Bronchial epithelial cell (primary cell): ENCODE measurements at places on chromosomes 3 and 15. TPM values are rescaled to one million over a fixed set of nuclear protein-coding genes. Genes with fewer than 3 reads are reported as not detected.
A peak's percentile ranks its signal among the peaks of the same experiment; 100 is the strongest.

ANKRD63 gene
- total RNA-seq, result not detected in 2 replicates

- DNase-seq, result peak; percentile 82
Observed at GRCh38 chr3:4322635-4323034, 19.5 kb downstream of the SETMAR start.

DNA sequence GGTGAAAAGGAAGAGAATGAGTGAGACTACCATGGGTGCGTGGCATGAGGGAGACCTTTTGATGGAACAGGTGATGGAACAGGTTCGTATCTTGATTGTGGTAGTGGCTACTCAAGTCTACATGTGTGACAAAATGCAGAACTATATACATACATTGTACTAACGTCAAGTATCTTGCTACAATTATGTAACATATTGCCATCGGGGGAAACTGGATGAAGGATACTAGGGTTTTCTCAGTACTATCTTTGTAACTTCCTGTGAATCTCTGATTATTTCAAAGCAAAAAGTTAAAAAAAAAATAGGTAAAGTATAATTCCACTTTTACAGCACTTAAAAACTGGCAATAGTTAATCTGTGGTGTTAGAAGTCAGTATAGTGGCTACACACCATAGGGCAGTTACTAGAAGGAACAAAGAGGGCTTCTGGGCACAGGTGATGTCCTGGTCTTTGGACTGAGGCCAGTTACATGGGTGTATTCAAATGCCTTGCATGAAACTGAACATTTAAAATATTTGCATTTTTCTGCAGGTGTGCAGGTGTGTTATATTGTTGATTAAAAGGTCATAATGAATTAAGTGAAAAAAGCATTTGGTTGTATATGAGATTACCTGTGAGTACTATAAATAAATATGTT, 61.4 kb downstream of the LRRK1 start:
- DNase-seq, result no peak

DBR1 gene
- 10.5 and 17.9 TPM in 2 replicates for total RNA-seq

GRCh38 chr3:29373131-29373680, 92.3 kb downstream of the RBMS3 start:
- no peak for DNase-seq

- peak; percentile 63 for DNase-seq
Observed at GRCh38 chr3:48966876-48967361, 23.1 kb upstream of the P4HTM start.

DNA sequence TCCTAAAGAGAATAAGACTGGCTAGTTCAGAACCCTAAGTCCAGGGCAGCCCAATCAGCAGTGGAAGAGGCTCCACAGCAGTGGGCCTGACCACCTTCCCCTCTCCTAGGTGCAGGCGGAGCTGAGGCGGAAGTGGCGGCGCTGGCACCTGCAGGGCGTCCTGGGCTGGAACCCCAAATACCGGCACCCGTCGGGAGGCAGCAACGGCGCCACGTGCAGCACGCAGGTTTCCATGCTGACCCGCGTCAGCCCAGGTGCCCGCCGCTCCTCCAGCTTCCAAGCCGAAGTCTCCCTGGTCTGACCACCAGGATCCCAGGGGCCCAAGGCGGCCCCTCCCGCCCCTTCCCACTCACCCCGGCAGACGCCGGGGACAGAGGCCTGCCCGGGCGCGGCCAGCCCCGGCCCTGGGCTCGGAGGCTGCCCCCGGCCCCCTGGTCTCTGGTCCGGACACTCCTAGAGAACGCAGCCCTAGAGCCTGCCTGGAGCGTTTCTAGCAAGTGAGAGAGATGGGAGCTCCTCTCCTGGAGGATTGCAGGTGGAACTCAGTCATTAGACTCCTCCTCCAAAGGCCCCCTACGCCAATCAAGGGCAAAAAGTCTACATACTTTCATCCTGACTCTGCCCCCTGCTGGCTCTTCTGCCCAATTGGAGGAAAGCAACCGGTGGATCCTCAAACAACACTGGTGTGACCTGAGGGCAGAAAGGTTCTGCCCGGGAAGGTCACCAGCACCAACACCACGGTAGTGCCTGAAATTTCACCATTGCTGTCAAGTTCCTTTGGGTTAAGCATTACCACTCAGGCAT, 33.7 kb downstream of the VIPR1 start:
- peak; percentile 49 for DNase-seq

GRCh38 chr15:100338971-100339444, 2.8 kb downstream of the ADAMTS17 start:
- DNase-seq, result peak; percentile 71

ZNF717 gene
- total RNA-seq, result 13.7 and 21.4 TPM in 2 replicates

CSPG5 gene
- total RNA-seq, result 0.26 and 0.90 TPM in 2 replicates

- no peak for DNase-seq
Observed at GRCh38 chr3:56711344-56711743, 28.3 kb upstream of the TASOR start.

DNA sequence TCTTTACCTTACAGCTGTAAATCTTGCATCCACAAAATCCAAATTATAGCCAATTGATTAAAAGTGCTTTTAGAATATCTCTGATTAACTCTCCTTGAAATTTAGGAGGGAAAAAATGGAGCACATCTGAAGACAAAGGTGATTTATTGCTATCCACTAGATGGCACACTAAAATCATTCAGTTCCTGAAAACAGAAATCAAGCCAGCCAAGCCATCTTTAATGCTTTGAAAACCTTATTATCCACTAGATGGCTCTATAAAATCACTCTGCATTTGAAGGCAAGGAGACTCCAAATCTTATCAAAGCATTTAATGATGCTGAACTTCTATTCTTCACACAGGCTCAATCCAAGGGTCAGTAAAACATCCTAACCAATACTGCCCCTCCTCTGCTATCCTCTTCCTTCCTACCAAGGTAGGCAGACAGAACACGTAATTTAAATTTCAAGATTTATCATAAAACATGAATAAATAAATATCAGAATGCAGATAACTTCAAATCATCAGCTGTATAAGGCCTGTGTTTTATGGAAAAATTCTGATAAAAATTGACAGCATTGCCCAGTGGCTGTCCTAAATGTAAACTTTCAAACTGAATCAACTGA, 48.4 kb downstream of the GOLIM4 start:
- peak; percentile 86 for DNase-seq

- DNase-seq, result no peak
Observed at GRCh38 chr15:92365906-92366305, 27.8 kb upstream of the ST8SIA2 start.

AADACL2 gene
- total RNA-seq, result not detected in 2 replicates

DNA sequence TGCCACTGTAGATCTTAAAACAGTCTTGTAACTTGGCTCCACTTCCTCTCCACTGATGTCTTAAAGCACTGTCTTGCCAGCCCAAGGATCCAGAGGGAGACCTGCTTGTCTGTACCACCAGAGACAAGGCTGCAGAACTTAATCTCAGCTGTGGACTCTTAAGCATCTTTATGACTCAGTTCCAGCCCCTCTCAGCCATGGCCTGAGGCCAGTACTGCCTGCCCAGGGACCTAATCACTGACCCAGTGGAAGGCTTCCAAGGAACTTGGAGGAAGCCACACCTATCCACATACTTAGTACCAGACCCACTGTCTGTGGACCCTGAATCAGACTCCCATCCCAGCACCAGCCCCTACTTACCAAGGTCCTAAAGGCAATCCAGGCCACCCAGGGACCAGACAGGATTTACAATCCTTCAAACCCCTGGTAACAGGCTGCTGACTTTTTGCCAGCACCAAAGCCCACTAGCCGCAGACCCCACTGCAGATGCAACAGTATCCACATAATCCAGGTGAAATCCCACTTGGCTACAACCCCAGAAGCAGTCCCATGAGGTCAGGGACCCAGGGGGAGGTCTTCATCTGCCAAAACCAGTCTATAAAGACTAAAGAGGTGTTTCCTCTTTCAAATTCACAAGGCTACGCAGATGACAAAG, 41.9 kb upstream of the PRR20G start:
- no peak for DNase-seq

INSYN1 gene
- under 0.01 and 1.2 TPM in 2 replicates for total RNA-seq

GALNT15 gene
- total RNA-seq, result 0.53 TPM in 1 of 2 replicates, not detected in the other

RBPMS2 gene
- total RNA-seq, result not detected in 2 replicates

CCR8 gene
- total RNA-seq, result not detected in 2 replicates

DNA sequence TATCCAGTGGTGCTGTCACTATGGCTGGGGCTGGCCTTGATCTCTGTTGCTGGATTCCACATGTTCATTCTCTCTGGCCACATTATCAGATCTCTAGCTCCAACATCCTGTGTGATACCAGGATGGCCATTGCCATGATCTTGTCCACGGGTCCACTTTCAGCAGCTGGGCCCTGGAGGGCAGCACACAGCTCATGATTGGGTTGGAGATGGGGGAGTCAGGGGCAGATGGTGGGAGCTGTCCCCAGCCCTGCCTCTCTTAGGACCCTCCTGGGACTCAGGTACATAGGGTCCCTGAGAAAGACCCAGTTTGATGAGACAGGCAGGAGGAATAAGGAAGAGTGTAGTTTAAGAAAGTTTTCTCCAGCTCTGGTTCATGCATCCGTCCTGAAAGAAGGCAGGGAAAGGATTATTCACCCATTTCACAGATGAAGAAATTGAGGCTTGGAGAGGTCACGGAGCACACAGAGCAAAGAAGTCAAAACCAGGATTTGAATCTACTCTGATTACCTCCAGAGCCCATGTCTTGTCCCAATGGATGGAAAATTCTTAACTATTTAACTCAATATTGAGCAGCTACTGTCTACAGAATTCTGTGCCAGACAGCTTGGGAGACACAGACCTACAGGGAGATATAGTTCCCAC, 100.5 kb downstream of the LINGO1 start:
- no peak for DNase-seq

GRCh38 chr3:127723011-127723567, 50.3 kb downstream of the ABTB1 start:
- DNase-seq, result no peak

DNA sequence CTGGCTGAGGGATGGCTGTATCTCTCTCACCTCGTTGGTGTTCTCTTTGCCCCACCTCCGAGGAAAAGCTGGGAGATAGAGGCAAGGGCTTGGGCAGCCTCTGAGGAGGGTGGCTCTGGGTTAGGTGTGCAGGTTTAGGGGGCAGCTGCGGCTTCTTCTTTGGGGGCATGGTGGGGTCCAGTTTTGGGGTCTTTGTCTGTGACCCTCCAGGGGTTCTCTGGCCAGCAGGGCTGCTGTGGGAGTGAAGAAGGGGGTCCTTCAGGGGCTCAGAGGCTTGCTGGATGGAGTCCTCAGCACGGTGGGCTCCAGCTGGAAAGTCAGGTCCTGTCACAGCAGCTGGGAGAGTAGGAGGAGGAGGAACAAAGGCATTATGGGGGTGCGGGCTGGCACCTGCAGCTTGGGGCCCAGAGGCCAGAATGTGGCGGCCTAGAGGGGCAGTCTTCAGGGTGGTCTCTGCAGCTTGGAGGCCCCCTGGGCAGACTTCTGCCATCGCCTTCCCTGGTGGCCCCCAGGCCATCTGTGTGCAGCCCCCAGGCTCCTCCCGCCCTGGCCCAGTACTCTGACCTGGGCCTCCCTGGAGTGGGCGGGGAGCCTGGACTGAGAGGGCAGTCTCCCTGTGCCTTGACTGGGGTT, 7.0 kb downstream of the XIRP1 start:
- no peak for DNase-seq

DNA sequence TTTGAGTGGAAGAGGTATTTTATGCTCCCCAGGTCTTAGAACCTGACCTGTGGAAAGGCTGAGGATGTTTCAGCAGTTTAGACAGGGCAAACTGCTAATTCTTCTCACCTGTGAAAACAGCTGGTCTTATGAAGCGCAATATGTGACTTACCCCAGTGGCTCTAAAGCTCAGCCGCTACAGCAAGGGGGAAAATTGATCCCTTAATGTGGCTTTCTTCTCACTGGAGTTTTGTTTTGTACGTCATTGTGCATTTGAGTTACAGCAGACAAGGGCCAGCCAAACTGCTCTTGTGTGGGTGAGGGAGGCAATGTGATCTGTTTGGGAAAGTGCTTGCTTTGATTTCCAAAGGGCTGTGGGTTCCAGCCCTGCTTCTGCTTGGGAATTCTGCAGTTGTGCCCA, 293.4 kb upstream of the LRRFIP2 start:
- no peak for DNase-seq

DNA sequence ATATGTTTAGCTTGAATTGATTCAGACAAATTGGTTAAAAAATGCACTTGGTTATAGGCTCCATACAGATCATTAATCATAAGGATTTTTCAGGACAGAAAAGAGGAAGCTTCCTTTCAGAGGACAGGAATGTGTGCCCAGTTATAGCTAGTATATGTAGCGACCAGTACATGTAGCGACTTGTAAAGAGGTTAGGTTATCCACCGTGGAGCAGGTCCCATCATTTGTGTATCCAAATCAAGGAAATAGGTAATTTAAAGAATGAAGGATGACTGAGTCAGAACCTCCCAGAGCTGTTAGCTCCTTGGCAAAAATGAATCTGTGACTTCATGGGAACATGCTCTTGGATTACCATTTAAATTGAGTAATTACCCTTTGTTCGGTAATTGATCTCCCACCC, 15.8 kb upstream of the P2RY12 start:
- peak; percentile 94 for DNase-seq

FRMD5 gene
- 1.3 and 2.0 TPM in 2 replicates for total RNA-seq

GRCh38 chr3:136247436-136247835, 2.7 kb upstream of the PCCB start:
- DNase-seq, result no peak

GDPGP1 gene
- 2.0 and 2.9 TPM in 2 replicates for total RNA-seq

GRCh38 chr15:22951381-22952280, 28.5 kb downstream of the CYFIP1 start:
- peak; percentile 23 for DNase-seq

GRCh38 chr3:106333911-106334618, 465.3 kb upstream of the CBLB start:
- peak; percentile 92 for DNase-seq

GRCh38 chr3:89113893-89114840, 6.7 kb downstream of the EPHA3 start:
- DNase-seq, result peak; percentile 74

DNA sequence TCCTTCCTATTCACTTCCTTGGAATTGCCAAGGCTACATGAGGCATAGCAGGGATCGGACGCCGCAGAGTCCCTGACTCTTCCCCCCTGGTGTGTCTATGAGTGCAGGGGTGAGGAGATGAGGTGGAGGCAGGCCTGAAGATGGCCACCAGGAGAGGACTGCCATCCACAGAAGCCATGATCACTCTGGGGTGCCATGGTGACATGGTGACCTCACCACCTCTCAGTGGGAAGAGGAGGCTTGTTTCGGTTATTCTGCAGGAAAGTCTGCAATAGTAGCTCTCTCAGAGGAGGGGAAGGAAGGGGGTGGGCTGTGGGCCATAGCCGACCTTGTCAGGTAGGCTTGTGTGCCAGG, 57.0 kb upstream of the LIMD1 start:
- DNase-seq, result no peak

DNA sequence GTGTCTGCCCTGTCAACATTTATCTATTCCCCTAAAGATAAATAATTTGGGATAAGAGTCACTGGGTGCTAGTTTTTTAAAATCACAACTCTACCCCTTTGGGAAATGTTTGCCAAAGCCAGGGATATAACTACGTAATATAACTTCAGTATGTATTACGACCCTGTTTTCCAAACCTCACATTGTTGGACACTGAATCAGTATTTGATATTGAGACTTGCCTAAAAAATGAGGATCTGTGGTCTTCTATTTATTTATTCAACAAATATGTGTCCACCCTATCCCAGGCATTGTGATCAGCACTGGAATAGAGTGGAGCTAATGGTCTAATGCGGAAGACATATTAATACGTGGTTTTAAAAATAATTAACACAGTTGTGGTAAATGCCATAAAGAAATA, 4.5 kb upstream of the MGA start:
- no peak for DNase-seq

GRCh38 chr3:196740481-196741248, 1.0 kb downstream of the PAK2 start:
- DNase-seq, result peak; percentile 56

GRCh38 chr3:141176775-141177174, 54.9 kb upstream of the PXYLP1 start:
- DNase-seq, result no peak

- DNase-seq, result no peak
Observed at GRCh38 chr3:187080799-187081450, 58.4 kb downstream of the RPL39L start.

- DNase-seq, result peak; percentile 53
Observed at GRCh38 chr3:189902230-189903186, 218.2 kb downstream of the P3H2 start.
